ENCODE measurements at places on chromosomes 3 and 15. TPM values are rescaled to one million over a fixed set of nuclear protein-coding genes. Genes with fewer than 3 reads are reported as not detected.
A peak's percentile ranks its signal among the peaks of the same experiment; 100 is the strongest.

GRCh38 chr3:47344971-47345370, 35.9 kb upstream of the PTPN23 start:
- DNase-seq, result peak; percentile 30

- no peak for DNase-seq
These were observed 155.3 kb upstream of the MRPL3 start for GRCh38 chr3:131658115-131658514.

DNA sequence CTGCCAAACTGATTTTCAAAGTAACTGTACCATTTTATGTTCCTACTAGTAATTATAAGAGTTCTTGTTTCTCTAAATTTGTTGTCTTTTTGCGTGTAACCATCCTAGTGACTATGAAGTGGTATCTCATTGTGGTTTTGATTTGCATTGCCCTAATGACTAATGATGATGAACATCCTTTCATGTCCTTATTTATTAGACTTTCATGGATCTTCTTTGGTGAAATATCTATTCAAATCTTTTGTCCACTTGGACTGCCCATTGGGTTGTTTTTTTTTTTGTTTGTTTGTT, 3.6 kb downstream of the OXSR1 start:
- DNase-seq, result no peak

GRCh38 chr3:153028381-153028780, 133.6 kb upstream of the RAP2B start:
- DNase-seq, result no peak

GRCh38 chr3:46289966-46290365, 47.7 kb downstream of the CCR3 start:
- DNase-seq, result no peak

DNA sequence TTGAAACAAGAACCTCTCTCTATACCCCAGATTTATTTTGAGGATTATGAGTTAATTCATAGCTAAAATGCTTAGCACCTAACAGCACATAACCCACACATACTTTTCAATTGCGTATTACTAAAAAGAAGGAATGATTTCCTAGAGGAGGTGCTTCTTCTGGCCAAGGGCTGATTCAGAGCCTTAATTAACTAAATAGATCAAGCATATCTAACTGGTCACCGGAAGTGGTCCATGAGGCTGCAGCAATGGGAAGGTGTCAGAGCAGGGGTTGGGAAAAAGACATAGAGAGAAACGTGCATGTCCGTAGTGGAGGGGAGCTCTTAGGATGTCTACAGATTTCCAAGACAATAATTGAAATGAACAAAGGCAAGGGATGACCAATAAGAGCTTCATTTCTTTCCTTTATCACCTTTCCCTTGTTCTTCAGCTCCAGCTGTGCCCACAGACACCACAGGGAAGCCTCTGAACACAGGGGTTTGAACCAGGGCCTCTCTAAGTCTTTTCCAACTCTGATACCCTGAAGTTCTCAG, 467 bp downstream of the HGD start:
- no peak for DNase-seq

GRCh38 chr3:127497676-127498075, 92.9 kb downstream of the TPRA1 start:
- no peak for DNase-seq

DNA sequence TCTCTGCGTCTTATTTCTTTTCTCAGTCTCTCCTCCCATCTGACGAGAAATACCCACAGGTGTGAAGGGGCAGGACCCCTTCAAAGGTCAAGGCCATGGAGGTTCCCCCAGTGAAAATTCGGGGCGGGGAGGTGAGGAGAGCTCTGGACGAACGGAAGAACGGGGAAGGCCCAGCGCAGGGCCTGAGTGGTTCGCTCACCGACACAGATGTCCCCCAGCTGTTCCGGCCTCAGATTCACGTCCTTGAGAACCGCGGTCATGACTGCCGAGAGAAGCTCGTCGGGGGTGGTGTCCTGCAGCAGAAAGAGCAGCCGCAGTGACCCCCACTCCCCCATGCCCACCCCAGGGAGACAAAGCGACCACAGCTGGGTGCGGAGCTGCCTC, 542 bp downstream of the ACAA1 start:
- DNase-seq, result no peak

- DNase-seq, result no peak
These were observed 40.3 kb downstream of the IL1RAP start for GRCh38 chr3:190554197-190554596.

The MITF gene
- total RNA-seq, result 73.2 TPM

The CD200R1L gene
- not detected for total RNA-seq

The ADAM10 gene
- 50.4 TPM for total RNA-seq

The HYAL1 gene
- 3.5 TPM for total RNA-seq

The GALNT15 gene
- 92.0 TPM for total RNA-seq

The ITPKA gene
- 0.49 TPM for total RNA-seq

The COL6A5 gene
- not detected for total RNA-seq

The NKIRAS1 gene
- 28.3 TPM for total RNA-seq

All from sigmoid colon (tissue), 7 donors.